ENCODE measurements at places on chromosomes 13 and 19.

DNA sequence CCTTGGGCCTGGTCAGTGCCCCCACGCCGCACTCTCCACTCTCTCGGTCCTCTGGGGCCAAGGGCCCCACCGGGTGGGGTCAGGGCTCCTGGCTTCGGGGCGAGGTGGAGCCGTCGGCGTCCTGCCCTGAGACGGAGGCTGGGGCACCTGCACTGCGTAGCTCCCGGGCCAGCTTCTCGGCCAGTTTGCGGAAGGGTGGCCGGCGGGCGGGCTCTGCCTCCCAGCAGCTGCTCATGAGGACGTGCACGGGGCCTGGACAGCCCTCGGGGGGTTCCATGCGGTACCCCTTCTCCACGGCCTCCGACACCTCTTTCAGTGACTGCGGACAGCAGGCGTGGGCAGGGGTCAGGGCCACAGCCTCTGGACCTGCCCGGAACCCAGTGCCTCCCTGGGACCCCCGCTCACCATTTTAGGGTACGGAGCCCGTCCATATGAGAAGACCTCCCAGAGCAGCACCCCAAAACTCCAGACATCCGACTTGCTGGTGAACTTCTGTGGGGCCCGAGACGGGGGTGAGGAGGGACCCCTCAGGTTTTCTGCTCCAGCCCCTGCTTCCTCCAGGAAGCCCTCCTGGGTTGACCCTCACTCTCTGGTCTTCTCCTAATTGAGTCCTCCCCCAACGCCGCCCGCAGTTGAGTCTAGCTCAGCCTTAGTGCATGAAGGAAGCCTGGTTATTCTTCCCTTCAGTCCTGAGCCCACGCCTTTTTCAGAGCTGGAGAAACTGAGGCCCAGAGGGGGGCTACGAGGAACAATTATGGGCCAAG is 6.3 kb upstream of the RAX2 start:
- no peak for DNase-seq

GRCh38 chr19:4519521-4520277 is 1.4 kb upstream of the PLIN4 start:
- DNase-seq, result no peak

DNA sequence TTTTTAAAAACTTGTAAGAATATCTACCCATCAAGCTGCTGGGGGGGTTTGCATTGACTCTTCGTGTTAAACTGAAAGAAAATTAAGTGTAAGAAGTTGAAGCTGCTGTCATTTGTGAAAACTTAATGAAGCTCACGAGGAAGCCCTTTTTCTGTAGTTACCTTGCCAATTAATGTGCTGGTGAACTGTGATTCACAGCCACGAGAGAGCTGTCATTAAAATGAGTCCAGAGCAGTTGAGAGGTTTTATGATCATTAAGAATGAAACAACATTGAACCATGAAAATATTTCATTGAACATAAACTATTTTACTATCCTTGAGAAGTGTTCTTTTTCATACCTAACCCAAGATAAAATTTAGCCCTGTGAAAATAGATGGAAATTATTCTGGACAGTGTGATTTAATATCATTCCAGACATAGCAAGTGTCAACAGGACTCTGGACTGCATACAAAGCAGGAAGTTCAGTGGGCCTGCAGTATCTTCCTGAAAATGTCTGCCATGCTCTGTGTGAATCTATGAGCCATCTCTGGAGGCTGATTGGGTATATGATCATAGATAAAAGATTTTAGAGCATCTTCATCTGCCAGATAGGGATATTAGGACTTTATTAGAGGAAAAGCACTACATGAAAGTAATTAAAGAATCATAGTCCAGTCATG is 53.8 kb downstream of the DPY19L3 start:
- no peak for DNase-seq

- DNase-seq, result no peak
Measured at GRCh38 chr19:14061081-14061749, 661 bp downstream of the PALM3 start.

DNA sequence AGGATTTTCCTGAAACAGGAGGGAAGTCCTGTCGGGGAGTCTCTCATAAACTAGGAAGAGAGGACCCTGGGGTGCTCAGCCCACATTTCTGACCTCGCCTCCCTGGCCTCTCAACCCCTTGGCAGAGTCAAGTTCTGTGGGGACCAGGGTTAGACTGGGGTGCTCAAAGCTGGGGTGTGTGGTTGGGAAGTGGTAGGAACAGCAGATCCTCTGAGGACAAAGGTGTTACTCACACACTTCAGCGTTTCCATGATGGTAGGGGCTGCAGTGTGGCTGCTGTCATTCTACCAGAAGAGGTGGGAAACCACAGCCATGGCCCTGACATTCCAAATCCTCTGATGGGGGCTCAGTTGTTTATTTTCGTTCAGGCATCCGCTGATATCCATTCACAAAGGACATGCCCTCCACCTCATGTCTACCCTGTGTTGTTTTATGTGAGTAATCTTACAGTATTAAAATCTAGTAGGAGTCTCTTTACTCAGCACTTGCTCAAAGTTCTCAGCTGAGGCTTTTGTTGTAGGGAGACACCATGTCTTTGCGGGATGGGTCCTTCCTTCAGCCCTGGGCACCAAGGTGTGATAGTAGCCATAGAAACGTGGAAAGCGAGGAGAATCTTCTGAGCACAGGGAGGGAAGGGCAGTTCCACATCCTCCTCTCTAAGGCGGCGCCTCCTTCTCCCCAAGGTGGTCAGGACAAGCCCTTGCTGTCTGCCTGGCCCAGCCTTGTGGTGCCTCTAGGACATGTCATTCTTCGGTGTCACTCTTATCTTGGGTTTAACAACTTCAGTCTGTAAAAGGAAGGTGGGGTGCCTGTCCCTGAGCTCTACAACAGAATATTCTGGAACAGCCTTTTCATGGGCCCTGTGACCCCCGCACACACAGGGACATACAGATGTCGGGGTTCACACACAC is 1.5 kb downstream of the KIR2DL3 start:
- DNase-seq, result no peak

DNA sequence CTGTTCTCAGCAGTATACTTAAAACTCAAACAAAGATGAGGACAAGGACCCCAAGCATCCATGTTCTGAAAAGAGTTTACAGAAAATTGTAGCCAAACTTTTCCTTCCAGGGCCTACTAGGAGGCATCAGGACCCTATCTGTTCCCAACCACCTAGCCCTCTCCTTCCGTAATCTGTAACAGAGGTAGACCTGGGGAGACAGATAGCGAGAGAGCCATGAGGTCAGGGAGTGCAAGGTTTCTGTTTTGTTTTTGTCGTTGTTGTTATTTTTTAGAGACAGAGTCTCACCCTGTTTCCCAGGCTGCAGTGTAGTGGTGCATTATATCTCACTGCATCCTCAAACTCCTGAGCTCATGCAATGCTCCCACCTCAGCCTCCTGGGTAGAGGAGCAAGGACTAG is 83.9 kb upstream of the POSTN start:
- DNase-seq, result no peak

- peak; percentile 34 for DNase-seq
Measured at GRCh38 chr19:55384131-55384919, at the start of gene TMEM238. TSS of gene TMEM238 (minus strand) at chr19:55384292. CDS start at chr19:55384259, 33 bp downstream.

GRCh38 chr19:39795001-39795400 is 16.3 kb downstream of the LEUTX start:
- no peak for DNase-seq

DNA sequence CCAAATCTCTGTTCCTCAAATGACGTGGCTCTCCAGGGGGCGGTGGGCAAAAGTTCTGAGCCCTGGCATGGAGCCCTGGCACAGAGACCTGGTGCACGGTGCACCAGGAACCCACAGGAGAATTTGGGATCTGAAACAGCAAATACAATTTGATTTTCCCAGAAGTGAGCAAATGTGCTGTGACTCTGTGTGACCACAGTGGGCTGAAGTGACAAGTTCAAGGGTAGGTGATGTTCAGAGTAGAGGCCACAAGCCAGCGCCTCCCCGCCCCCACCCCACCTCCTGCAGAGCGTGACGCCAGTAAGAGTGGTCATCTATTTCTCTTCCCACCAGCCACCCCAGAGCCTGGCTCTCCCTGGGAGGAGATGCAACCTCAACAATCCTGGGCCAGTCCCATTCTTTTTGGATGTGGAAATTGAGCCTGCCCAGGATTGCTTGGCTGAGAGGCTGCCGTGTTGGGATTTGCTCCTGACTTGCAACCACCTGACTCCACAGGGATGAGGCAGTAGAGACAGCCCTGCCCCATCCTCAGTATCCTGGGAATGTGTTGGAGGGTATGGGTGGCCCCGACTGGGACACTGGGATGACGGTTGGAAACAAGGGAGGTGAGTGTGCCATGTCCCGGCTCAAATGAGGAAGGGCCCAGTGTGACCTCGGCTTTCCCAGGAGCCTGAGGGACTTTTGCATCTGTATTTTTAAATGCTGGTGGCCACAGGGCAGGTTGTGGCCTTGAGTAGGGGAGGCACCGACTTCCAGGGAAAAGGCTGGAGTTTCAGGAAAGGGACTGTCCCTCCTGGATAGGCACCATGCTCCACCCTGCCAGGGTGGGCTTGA is 11.1 kb upstream of the BCL3 start:
- no peak for DNase-seq

GRCh38 chr19:29840066-29840950 is 28.5 kb downstream of the CCNE1 start:
- DNase-seq, result no peak

DNA sequence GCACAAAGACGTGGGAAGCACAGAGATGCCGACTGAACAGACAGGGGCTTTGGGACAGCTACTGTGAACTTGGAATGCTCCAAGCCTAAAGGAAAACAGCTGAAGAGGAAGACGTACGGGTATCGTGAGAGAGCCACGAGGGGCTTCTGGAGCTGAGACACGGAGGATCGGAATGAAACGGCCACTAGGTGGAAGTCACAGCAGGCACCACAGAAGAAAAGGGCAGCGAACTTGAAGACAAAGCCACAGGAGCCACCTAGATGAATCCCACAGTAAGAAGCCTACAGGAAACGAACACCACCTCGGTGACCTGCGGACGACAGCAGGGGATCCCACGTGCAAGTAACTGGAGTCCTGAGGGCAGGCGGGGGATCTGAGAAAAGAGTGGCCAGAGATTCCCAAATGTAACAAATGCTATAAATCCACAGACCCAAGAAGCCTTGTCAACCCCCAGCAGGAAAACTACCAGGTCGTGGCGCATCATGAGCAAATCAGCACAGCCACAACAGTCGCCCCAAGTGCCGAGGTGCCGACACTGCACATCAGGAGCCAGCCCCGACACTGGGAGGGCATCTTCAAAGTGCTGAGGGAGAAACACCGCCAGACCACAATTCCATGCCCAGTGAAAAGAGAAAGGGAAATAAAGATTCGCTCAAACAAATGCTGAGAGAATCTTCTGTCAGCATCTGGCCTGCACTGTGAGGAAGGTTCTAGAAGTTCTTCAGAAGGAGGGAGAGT is 39.3 kb upstream of the ISYNA1 start:
- DNase-seq, result no peak
